CD4-positive, alpha-beta memory T cell (primary cell): ENCODE measurements at places on chromosomes 11 and 22. TPM values are rescaled to one million over a fixed set of nuclear protein-coding genes. Genes with fewer than 3 reads are reported as not detected.

- no peak for DNase-seq
Measured at GRCh38 chr11:65947133-65947532, 1.9 kb downstream of the TSGA10IP start.

DNA sequence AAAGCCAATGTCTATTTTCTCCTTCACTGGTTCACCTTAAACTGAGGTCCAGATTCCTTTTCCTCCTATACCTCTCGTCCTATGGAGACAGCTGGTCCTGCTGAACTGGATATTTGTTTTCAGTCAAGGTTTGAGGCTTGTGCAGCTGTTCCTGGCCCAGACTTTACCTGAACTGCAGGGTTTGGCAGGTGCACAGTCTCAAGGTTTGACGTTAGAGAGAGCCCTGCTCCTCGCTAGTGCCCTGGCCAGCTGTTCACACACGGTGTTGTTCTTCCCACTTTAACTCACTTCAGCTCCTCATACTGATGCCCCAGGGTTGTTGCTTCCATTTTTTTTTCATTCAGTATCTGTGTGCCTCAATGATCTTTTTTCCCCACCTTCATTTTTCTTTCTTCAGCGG lies 74.0 kb upstream of the TTC12 start:
- DNase-seq, result no peak

GRCh38 chr22:25382762-25383161 lies 163.3 kb downstream of the CRYBB2 start:
- no peak for DNase-seq

Gene MCM5
- 22.0 TPM for polyA plus RNA-seq

GRCh38 chr11:70721006-70721405 lies 322.7 kb downstream of the CTTN start:
- DNase-seq, result no peak

Gene MUC6
- polyA plus RNA-seq, result not detected

GRCh38 chr22:34526681-34527080 lies 539.3 kb upstream of the ISX start:
- no peak for DNase-seq

GRCh38 chr11:29231991-29232390 lies 784.8 kb downstream of the KCNA4 start:
- DNase-seq, result no peak
